ENCODE measurements at places on chromosomes 5 and 9. TPM values are rescaled to one million over a fixed set of nuclear protein-coding genes. Genes with fewer than 3 reads are reported as not detected.

DNA sequence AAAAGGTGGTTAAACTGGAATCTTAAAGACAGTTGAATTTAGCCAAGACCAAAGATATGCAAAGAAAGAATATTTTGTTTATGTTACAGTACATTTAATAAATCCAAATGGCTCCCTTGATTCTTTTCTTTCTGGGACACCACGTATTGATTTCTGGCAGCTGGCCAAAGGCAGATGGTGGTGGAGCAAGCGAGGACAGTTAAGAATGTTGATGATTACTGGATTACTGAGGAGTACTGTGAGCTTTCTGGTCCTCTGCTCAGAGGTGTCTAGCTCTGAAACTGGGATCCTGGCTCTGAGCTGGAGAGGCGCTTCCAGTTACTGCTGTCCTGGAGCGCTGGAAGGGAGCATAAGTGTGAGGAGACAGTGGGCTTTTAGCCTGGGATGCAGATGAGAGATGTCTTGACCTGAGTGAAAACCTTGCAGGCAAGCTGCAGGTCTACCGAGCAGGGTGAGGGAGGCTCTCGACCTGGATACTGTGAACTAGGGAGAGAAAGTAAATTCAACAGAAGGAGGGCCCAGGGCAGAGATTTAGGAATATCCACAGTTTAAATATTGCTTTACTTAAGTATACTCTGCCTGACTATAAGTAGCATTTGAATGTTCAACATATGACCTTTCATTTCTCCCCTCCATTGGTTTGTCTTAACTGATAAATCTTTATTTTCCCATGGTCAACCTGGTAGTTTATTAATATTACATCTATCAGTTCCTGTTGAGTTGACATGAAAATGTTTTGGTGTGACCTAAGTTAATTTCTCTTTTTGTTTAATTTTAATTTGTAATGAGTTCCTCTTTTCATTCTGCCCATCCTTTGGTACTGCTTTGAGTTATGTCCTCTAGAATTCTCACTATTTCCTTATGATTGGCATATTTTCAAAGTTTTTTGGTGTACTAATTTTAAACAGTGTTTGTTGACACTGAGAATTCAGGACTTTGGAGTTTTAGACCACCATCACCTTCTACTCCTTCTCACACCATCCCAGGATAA is 3.7 kb downstream of the SYK start:
- DNase-seq, result no peak

DNA sequence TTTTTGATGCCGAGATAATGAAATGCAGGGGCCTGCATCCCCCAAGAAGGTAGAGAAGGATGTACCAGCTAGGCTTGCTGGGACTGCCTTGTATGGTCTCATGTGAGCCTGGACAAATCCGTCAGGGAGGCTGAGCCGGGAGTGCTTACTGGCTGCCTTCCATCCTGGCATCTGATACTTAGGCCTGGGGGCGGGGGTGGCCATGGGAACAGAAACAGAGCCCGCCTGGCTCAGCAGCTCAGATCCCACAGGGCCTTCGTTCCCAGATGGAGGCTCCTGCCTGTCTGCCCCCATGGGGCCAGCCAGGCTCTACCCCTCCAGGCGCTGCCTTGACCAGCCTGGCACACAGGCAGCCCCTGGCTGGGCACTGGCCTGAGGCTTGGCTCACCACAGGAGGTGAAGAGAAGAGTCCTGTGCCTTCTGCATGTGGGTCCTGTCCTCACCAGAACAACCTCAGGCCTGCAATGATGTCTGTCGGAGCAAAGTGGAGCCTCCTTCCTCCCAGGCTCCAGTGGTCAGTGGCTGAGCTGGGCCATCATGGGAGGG is 10.5 kb upstream of the SPATA31E1 start:
- peak; percentile 44 for DNase-seq

DNA sequence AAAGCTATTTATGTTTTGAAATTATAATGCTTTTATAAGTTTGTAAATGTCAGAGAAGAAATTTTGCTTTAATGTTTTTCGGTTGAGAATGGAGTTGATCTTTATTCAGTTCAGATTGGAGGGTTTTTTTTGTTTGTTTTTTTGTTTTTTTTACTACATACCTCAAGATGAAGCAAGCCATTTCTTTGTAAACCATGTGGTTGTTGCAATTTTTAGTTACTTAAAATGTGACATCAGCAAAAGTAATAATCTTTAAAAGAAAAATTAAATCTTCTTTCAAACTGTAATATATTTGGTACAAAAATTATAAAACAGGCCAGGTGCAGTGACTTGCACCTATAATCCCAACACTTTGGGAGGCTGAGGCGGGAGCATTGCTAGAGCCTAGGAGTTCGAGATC is 102.6 kb downstream of the CDC42SE2 start:
- DNase-seq, result no peak

DNA sequence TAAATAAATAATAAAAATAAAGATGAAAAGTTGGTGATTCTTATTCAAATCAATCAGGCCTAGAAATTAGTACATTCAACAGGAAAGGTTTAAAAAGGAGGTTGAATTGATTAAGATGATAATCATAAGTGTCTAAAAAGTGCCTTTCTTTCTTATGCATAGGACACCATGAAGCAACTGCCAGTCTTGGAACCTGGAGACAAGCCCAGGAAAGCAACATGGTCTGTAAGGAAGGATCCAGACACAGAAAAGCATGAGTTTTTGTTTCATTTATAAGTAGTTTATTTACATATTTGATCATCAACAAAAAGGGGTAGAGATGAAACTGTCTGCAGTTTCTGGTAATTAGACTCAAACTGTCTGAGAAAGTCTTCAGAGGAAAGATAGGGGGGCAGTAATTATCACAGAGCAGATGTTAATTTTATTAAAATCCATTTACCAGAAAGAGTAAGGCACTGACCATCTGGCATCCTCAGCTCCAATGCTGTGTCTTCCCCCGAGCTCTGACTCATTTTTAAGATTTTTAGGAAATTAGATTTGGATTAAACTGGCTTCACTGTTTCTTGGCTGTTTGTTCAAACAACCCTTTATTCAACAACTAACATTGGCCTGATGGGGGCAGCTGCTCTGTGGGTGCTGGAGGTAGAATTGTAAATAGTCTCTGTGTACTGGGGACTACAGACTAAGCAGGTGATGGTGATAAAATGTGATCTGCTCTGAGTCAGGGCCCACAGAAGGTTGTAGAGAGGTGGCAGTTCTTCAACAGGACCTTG is 2.7 kb downstream of the RABEPK start:
- DNase-seq, result no peak

DNA sequence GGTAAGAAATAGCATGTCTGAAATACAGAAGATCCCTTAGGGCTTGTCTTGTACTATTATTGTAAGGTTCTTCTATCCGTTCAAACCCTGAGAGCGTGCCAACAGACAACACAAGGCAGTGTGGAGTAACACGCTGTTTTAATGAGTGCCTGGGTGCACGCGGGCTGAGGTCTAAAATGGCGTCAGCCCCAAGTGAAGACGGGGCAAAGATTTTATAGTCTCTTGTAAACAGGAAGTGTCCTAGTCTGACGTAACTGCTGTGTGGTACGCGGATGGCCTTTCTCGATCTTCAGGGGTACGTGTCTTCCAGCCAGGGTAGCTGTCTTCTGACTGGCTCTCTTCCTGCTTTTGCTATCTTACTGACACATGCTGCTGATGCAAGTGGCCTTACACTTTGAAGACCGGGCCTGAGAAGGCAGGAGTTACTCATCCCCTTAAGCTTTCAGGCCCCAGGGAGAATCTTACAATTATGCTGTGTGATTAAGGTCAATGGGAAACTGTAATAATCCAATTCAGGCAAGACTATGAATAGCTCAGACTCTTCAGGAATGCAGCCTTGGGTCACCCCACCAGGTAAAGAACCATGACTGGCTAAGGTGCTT is 1812.0 kb upstream of the CDH9 start:
- DNase-seq, result no peak

DNA sequence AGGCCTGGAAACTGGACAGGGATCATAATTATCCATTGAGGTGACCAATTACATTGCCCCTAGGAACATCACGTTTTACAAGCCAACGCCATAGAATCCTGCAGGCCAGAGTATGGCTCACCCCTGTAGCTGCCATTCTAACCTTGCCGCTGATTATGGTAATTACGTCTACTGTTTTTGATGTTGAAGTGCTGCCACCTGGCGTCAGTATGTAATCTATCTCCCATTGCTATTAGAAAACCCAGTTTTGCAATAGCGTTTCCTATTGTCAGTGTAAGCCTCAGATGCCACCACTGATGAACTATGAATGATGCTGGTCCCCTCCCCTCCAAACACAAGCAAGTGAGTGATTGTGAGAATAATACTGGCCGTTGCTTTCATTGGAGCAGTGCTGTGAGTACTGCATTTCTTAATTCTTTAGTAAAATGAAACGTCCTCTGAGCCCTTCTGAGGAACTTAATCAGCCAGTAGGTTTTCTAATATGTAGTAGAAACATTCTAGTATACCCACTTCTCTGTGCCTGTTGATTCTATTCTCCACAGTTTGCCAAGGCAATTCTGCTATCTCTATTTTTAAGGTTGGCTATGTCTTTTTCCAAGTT is 100.5 kb upstream of the NMUR2 start:
- peak; percentile 49 for DNase-seq

DNA sequence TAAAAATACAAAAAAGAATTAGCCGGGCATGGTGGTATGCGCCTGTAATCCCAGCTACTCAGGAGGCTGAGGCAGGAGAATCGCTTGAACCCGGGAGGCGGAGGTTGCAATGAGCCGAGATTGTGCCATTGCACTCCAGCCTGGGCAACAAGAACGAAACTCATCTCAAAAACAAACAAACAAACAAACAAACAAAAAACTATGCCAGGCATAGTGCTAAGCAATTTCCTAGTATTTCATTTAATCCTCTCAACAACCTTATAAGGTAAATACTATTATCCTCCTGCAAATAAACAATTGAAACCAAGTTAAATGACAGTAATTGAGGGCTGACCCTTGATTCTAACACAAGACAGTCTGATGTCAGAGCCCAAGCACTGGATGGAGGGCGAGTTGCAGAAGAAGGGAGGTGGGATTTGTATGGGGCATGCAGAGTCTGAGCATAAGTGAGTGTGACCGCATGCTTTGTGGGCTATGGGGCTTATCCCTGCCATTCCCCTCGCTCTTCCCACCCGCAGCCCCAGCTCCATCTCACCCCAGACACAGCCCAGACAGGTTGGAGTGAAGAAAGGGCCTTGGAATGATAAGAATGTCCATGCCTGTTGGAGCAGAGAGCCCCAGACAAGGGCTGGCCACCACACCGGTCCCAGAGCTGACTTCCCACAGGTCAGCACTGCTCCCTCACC is 24.3 kb upstream of the RPS14 start:
- no peak for DNase-seq

- DNase-seq, result no peak
These were observed 4.5 kb upstream of the MAP3K1 start for GRCh38 chr5:56810826-56811225.

DNA sequence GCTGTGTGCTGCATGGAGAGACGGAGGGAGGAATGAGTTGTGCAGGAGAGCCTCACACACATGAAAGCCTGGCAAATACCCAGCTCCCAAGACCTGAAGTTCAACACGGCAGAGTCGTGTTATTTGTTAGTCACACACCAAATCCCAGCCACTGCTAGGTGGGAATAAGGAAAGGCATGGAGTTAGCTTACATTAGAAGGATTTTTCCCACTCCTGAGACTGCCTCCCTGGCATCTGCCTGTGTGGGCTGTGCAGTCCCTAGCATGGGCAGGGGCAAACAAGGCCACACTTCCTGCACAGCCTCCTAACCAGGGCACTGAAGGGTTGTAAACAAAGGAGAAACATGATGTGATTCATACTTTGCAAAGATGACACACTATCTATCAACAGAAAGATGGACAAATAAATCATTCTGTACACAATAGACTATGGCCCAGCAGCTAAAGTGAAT is 306.8 kb downstream of the SPOCK1 start:
- DNase-seq, result no peak

Gene SOX30
- 0.52 TPM for total RNA-seq

Gene OBP2B
- not detected for total RNA-seq

Gene ZNF366
- total RNA-seq, result 6.0 TPM

Gene SPAG8
- total RNA-seq, result 6.4 TPM

Gene ADAMTS13
- 3.5 TPM for total RNA-seq

Gene PDLIM7
- total RNA-seq, result 218 TPM

Gene EIF4E1B
- not detected for total RNA-seq

Gene LPAR1
- 67.6 TPM for total RNA-seq
